Bronchial epithelial cell (primary cell): ENCODE measurements at places on chromosomes 7 and 10. TPM values are rescaled to one million over a fixed set of nuclear protein-coding genes. Genes with fewer than 3 reads are reported as not detected.

ZNF22 gene
- total RNA-seq: 4.6 and 9.2 TPM in 2 replicates

PRPS1L1 gene
- not detected in 2 replicates for total RNA-seq

ACBD7 gene
- total RNA-seq: 0.13 and 0.26 TPM in 2 replicates

CEP55 gene
- total RNA-seq: 0.53 and 2.0 TPM in 2 replicates

NANOS1 gene
- total RNA-seq: 0.79 and 1.3 TPM in 2 replicates
